ENCODE measurements at places on chromosomes 1 and 21.

DNA sequence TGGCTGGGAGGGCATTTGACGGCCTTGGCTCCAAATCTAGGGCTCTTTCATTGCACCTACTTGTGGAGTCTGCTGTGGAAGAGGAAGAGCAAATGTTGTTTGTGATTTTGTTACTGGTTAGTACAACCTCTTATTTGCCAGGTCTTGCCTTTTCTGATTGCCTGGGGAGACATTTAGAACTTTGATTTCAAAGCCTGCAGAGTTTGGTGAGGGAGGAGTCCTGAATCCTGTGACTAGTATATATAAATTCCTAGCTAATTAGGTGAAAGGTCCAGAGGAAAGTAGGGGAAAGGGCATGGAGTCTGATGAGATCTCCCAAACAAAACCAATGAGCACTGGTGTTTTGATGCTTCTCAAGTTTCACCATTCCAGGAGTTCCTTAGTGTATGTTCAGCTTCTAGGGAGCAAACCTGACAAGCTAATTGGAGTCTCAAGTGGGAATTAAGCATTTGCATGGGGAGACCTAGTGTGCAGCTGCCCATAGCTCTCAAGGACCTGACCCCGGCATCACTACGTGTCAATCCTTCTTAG is 5.1 kb upstream of the HMGCS2 start:
- peak; percentile 77 for DNase-seq

GRCh38 chr1:248808876-248809275 is 16.8 kb downstream of the SH3BP5L start:
- DNase-seq = no peak

DNA sequence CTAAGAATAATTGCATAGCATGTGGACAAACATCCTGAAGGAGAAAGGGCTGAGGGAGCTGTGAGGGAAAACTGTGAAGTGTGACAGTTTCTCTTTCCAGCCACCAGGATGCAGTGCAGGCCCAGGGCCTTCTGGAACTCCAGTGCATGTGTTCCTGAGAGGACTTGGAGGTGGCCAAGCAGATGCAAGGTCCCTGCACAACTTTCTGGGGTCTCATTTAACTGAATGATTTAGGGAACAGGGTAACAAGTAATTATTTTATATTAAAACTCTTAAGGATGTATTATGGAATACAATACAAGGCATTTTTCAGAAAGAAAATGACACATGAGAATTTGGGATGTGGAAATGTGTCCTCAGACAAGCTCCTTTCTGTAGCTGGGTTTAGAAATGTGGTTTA is 61.2 kb upstream of the MCOLN3 start:
- DNase-seq = peak; percentile 51

- no peak for DNase-seq
These were observed 8.1 kb downstream of the KAZN start for GRCh38 chr1:14606632-14607031.

- no peak for DNase-seq
These were observed 56.4 kb downstream of the ETS2 start for GRCh38 chr21:38861989-38862683.

- DNase-seq = no peak
These were observed 140.3 kb upstream of the ERRFI1 start for GRCh38 chr1:8166406-8166805.

- DNase-seq = no peak
These were observed 1.8 kb downstream of the OTUD7B start for GRCh38 chr1:150008699-150009098.

- DNase-seq = no peak
These were observed 40.1 kb downstream of the PTAFR start for GRCh38 chr1:28136169-28136921.

DNA sequence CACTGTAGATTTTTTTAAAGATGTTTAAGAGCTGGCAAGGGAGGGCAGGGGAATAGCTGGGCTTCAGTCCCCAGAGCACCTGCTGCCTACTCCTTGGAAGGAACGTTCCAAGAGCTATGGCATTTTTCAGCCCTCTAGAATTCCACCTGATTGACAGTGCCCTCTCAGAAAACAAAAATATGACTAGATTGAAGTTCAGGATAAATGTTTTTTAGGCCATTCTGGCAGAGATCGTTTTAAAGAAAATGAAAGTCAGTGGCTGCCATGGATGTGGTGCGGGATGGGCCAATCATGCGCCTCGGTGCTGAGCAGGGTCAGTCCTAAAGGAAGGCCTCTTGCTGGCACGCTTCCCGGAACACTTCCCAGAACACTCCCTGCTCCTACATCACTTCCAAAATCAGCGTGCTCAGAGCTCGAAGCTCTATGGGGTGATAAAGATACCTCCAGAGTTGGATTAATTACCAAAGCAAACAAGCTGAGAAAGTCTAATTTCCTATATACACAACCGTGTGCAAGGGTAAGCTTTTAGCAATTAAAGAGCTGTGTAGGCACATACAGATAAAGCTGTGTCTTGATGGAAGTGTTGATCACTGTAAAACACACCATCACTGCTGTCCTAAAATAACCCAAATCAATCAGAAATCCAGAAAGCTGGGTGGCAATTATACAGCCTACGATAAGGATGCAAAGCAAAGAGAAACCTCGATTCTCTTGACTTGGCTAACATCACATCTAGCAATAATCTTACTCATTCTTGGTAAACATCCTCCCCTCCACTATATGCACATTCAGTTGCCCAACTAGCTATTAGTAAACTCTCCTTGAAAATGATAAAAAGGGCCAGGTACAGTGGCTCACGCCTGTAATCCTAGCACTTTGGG is 34.6 kb downstream of the TGFBR3 start:
- no peak for DNase-seq

- peak; percentile 82 for DNase-seq
These were observed 246.2 kb downstream of the NPHP4 start for GRCh38 chr1:5745800-5746610.

GRCh38 chr1:157163273-157164127 is 25.3 kb upstream of the ETV3 start:
- peak; percentile 91 for DNase-seq

- no peak for DNase-seq
These were observed 59.8 kb upstream of the ETV3 start for GRCh38 chr1:157197906-157198435.

DNA sequence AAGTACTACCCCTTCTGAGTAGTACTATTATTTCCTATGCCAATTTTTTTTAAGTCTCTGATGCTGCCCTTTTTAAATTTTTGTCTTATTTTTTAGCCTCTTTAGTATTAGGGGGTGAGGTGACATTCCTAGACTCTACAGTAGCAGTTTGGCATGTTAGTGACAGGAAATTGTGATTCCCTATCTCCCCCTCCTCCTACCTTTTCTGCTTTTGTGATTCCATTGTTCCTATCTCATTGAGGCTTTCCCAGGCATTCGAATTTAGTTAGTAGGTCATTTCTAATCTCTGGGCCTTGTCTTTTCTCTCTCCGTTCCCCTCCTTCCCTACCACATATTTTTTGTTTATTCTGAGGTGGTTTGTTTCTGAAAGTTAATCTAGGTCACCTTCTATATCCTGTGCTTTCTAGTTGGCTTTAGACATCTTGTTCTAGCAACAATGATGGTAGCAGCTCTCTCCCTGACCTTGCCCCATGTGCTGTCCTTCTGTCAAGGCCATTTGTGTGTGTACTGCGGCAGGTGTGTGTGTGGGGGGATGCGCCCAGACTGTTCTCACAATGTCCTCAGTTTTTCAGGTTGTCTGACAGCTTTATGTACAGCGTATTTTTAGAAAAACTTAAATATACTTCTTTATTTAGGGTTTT is 21.5 kb downstream of the SEMA6C start:
- DNase-seq = no peak

- no peak for DNase-seq
These were observed 37.2 kb upstream of the SLC9A1 start for GRCh38 chr1:27192039-27192529.

DNA sequence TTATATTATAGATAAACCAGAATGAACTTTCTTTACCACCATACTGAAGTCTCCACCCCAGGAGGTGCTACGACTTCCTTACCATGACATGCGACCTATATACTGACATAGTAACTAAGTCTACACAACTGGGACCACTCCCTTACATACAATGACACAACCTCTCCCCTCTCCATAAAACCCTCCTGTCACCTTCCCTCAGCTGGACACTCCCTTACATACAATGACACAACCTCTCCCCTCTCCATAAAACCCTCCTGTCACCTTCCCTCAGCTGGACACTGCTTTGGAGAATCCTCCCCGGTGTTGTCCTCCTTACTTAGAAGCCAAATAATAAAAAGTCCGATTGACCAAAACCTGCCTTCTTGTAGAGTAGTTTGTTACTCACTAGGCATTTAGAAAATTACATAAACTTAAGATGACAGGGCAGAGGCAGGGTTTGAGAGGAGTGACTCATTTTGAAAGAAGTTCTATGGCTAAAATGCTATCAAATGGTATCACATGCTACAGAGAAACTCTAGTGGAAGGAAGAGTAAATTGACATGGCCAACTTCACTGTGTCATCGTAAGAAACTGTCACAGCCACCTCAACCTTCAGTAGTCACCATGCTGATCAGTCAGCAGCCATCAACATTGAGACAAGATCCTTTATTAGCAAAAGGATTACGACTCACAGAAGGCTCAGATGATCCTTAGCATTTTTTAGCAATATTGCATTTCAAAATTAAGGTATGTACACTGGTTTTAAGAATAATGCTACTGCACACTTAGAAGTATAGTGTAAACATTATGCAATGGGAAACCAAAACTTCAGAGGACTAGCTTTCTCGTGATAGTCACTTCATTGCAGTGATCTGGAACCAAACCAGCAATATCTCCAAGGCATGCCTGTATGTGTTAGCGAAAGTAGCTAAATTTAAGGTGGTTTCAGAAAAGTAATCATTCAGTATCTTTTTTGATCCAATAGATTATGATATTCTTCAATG is 56.4 kb downstream of the AHCTF1 start:
- no peak for DNase-seq

DNA sequence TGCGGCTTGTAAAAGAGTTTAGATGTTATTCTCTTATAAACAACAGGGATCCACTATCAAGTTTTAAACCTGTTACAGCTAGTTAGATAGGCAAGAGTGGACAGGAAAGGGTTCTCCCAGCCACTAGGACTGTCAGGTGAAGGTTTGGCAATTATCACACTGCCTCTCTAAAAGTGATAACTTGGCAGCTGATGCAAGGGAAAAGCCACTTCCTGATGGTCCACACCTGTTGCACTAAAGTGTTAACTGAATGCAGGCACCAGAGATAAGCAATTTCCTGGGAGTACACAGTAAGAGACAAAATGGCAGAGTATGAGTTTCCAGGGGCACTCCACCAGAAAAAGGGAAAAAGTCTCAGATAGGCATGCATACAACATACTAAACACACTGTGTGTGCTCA is 99.4 kb downstream of the VAV3 start:
- DNase-seq = no peak

DNA sequence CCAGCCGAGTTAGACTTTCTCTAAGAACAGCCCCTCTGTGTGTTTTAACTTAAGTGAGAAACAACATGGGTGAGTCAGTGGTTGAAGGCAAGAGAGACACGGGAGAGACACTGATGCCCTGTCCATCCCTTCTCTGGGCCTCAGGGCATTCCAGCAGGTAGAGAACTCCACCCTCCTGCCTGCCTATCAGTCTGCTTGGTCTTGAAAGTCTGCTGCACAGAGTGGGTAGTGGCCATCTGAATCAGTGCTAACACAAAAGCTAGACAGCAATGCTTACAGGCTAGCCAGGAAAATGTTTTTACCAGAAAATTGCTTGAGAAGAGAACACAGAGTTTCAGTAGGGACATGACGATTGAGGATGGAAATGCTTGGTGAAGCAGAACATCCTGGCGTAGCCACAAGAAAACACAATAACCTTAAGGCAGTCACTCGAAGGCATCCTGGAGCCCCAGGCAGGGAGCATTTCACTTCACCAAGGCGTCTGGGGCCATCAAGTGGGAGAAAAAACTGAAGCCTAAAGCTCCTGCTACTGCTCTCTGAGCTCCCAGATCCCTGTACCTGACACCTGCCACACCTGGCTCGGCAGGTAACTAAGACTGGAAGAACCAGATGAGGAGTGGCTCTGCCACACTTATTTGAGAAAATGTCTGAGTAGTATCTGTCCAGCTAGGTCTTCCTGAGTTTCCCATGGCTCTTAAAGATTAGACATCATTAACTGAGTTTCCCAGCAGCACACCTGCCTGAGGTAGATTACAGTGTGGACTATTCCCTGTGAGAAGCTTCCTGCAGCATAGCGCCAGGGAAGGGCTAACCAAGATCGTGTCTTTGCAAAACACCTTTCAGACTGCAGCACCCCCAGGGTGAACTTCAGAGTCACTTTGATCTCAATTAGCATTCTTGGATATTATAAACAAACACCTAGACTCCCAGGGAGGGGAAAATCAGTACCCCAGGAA is 18.1 kb upstream of the LBR start:
- DNase-seq = no peak

DNA sequence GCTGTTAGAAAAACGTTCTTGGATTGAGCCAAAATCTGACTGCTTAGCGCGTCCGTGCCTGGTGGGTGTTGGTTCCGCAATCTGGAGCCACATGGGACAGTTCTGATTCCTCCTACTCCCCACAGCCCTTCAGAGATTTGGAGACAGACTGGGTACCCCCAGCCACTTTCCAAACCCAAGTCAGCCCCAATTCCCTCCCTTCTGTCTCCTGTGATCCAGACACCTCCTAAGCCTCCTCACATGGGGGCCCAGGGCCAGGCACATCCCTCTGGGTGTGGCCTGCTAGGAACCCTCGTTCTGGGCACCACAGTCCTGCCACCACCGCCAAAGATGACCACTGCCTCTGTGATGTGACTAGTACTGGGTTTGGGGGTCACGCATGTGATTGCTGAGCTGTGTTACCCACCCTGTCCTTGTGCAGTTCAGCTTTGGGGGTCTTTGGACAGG is 4.8 kb downstream of the PLA2G5 start:
- DNase-seq = no peak

- DNase-seq = no peak
These were observed 222.5 kb downstream of the SLC45A1 start for GRCh38 chr1:8540261-8540941.

DNA sequence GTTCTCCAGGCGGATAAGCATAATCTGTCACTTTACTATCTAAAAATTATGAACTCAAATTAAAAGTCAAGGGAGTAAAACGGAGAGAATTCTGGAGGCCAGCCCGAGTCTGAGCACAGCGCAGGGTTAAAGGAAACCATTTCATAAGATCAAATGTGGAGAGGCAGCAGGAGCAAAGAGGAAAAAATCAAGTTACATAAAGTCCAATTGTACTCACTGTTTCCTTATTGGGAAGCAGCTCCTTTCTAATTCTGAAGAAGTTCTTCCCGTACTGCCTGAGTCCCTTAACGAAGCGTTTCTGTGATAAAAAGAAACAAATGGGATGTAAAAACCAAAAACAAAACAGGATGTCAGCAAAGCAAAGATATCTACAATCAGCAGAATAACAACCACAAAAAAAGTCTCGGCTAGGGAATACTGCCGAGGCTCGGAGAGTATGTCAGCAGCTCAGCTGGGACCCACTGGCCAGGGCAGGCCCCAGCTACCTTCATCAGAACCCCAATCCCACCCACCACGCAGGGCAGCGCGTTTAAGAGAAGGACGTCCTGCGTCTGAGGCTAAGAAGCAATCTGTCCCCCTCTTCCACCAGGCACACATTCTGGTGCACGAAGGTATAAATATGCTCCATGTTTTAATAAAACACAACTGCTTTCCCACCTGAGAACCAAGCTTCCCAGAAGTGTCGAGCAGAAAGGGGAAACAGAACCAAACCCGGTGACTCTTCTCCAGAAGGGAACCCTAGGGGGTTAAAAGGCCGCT is 104.8 kb downstream of the SLC45A1 start:
- peak; percentile 21 for DNase-seq

GRCh38 chr1:119898981-119899720 is 2.8 kb upstream of the ADAM30 start:
- no peak for DNase-seq

Measured in WERI-Rb-1 (cell line).